ENCODE measurements at places on chromosomes 3 and 15.

DNA sequence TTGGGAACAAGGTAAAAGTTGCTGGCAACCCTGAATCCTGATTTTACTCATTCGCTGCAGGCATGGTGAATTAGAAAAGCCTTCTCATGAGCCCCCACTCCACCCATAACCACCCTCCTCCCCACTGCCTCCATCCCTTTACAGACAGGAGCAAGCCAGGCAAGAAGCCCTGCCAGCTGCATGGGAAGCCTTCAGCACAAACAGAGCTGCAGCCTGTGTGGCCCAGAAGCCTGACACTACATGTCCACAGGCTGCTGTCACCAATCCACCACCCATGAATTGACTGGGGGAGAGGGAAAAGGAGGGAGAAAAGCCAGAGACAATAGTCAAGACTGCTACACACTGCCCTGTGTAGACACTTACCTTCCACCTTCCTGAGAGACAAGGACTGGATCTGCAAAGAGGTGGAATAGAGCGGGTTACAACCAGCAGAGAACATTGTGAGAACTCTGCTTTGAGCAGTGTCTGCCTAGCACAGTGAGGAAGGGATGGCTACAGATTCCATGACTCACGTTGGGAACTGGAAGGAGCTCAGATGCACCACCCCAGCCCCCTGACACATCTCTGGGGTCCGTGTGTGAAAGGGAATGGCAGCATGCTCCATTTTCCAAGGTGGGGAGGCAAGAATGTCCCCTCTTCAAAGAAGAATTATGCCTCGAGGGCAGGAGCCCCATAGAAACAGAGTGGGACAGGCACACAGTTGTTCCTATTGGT, 33.9 kb downstream of the DZIP1L start:
- DNase-seq, result no peak

DNA sequence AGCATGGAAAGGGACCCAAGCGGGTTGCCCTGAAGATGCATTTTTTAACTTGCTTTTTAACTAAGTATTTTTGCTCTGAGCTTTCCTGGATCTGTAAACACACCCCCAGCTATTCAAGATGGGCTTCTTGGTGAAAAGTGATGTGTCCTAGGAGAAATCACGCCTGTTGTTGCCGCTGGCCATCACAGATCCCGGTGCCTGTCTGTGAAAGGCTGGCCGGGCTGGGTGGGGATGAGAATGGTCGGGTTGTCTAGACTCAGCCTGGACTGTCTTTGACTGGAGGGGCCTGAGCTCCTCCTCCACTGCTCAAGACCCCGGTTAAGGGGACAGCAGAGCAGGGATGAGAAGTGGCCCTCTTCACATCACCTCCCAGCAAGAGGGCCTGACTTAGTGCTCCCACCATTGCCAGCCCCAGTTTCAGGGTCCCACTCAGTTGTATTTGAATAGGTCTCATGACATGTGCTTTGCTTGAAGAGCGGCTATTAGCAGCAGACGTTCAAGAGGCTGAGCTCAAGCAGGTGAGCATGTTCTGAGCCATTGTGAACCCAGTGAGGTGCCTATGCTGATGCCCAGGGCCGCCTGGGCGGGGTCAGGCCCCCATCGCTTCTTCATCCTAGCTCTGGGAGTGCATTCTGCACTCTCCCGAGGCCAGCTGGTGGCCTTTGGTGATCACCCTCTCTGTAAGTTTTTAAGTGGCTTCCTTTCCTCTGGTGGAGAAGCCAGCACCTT, 79.9 kb downstream of the IGF1R start:
- DNase-seq, result no peak

- no peak for DNase-seq
These were observed 515.9 kb downstream of the GBE1 start for GRCh38 chr3:81245501-81245900.

- no peak for DNase-seq
These were observed 483.7 kb upstream of the FRG2C start for GRCh38 chr3:75180235-75180944.
